B cell (primary cell): ENCODE measurements at places on chromosomes 5 and 9. TPM values are rescaled to one million over a fixed set of nuclear protein-coding genes. Genes with fewer than 3 reads are reported as not detected.

The CDKN2B gene
- 0.36 and 0.39 TPM in 2 replicates for polyA plus RNA-seq

DNA sequence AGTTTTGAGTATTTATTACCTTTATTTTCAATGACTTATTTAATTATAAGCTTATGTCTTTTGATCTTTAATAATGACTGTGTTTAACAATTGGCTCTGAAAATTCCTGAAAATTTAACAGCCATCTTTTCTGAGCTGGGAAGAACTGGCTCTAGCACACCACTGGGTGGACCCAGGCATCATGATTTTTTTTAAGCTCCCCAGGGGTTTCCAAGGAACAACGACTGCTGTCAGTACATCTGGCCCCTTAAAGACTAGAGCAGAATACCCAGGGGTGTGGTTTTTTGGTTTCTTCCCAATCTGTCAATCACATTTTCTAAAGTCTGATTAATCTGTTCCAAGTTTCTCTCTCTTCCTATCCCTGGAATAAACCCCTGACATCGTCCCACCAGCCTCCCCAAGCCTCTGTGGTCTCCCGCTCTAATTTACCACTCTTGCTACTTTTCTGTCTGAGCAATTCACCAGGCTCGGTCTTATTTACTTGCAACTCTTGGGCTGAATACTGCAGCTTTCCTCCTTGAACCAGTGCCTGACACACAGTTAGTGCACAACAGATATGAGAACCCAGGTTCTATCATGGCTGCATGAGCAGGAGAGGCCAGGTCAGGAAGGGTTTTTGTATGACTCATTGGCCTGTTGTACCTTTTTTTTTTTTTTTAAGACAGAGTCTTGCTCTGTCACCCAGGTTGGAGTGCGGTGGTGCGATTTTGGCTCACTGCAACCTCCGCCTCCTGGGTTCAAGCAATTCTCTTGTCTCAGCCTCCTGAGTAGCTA, 321.9 kb downstream of the ZSWIM6 start:
- DNase-seq = no peak

DNA sequence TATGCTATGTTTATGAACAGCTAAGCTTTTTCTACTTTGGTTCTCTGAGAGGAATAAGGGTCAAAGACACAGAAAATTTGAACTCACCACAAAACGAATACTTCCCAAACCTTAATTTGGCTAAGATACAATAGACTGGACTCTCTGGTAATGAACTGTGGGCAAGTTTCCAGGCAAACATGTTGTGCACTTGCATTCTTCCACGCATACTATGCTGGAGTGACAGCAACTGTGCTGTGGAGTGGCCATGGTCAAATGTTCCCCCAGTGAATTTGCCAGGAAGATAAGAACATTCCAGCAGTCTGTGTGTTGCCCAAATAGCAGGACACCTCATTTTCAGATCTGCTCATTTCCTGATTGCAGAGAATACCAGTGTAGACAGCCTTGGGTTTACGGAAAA, 275.3 kb upstream of the IL12B start:
- DNase-seq = no peak

The HEXB gene
- polyA plus RNA-seq = 23.6 and 23.9 TPM in 2 replicates

- no peak for DNase-seq
These were observed 59.8 kb upstream of the NFIB start for GRCh38 chr9:14373706-14374105.

- DNase-seq = peak; percentile 71
These were observed 833 bp downstream of the ANKHD1 start for GRCh38 chr5:140402258-140403074.

GRCh38 chr9:70480405-70480980, 66.0 kb upstream of the KLF9 start:
- DNase-seq = no peak

The HTR1A gene
- not detected in 2 replicates for polyA plus RNA-seq

GRCh38 chr9:99249619-99250018, 27.5 kb downstream of the SEC61B start:
- no peak for DNase-seq

The EPB41L4B gene
- not detected in 2 replicates for polyA plus RNA-seq

The RMRP gene
- not detected in 2 replicates for polyA plus RNA-seq
